ENCODE measurements at places on chromosomes 7 and 10. TPM values are rescaled to one million over a fixed set of nuclear protein-coding genes. Genes with fewer than 3 reads are reported as not detected.

DNA sequence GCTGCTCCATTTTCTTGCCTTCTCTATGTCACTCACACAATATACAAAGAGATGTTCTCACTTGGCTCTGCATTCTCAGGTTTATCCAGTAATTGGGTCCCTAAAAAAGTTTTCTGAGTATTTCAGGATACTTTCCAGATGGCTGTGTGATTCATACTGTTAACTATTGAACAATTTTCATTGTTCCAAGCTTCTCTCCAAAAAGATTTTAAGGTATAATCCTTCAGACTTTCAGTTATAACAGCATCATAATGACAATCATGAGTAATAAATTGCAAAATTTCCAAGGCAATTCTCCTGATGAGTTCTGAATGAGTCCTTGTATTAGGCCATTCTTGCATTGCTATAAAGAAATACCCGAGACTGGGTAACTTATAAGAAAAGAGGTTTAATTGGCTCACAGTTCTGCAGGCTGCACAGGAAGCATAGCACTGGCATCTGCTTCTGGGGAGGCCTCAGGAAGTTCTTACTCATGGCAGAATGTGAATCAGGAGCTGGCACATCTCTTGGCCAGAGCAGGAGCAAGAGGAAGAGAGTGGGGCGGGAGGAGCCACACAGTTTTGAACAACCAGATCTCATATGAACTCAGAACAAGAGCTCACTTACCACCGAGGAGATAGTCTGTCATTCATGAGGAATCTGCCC lies 148.1 kb downstream of the SLC16A9 start:
- H3K36me3 ChIP-seq: no peaks in the 10 kb centered on the region
- H3K4me3 ChIP-seq: no peak overlapping the region
- no peaks in the 10 kb centered on the region for H3K27me3 ChIP-seq
- no peak overlapping the region for H3K27ac ChIP-seq
- peaks cover 3% of the 10 kb centered on the region for H3K4me1 ChIP-seq
- DNase-seq: no peak

GRCh38 chr7:116802746-116803152 lies 59.6 kb upstream of the CAPZA2 start:
- no peak overlapping the region for H3K27ac ChIP-seq
- DNase-seq: no peak
- no peaks in the 10 kb centered on the region for H3K36me3 ChIP-seq
- H3K4me1 ChIP-seq: peaks cover 17% of the 10 kb centered on the region
- H3K4me3 ChIP-seq: no peak overlapping the region
- no peaks in the 10 kb centered on the region for H3K27me3 ChIP-seq

- H3K27ac ChIP-seq: no peak overlapping the region
- no peak for DNase-seq
- no peaks in the 10 kb centered on the region for H3K36me3 ChIP-seq
- H3K4me3 ChIP-seq: no peak overlapping the region
- H3K4me1 ChIP-seq: no peaks in the 10 kb centered on the region
Measured at GRCh38 chr10:92886334-92886961, 38.1 kb downstream of the EXOC6 start.

GRCh38 chr7:141462958-141463357 lies 88.3 kb upstream of the AGK start:
- peaks cover 42% of the 10 kb centered on the region for H3K4me1 ChIP-seq
- no peaks in the 10 kb centered on the region for H3K27me3 ChIP-seq
- H3K27ac ChIP-seq: no peak overlapping the region
- no peaks in the 10 kb centered on the region for H3K36me3 ChIP-seq
- H3K4me3 ChIP-seq: no peak overlapping the region

GRCh38 chr7:39659356-39660013 lies 36.1 kb downstream of the RALA start:
- H3K27ac ChIP-seq: no peak overlapping the region
- no peaks in the 10 kb centered on the region for H3K27me3 ChIP-seq
- H3K4me1 ChIP-seq: no peaks in the 10 kb centered on the region
- H3K4me3 ChIP-seq: no peak overlapping the region

The ADARB2 gene
- total RNA-seq: 2.1 TPM

The CPA4 gene
- total RNA-seq: 11.4 TPM

All from esophagus squamous epithelium (tissue), 5 donors.